ENCODE measurements at places on chromosomes 11 and 22.

DNA sequence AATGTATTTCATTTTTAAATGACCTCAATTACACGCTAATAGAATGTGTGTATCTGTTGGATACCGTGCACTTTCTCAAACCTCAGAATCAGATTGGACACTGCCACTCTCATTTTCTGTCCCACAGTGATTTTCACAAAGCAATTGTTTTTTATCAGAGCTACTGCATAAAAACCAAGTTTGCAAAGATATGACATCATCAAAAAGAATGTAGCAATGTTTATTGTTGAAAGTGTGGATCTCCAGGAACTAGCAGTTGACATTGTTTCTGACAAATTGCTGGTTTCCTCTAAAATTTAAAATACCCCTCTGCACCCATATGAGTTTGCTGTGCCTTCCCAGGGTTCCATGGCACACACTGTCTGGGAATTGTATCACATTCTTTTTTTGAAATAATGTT, 362.7 kb upstream of the DDI1 start:
- no peak for DNase-seq

- no peak for DNase-seq
These were observed 35.9 kb upstream of the PRDM11 start for GRCh38 chr11:45110562-45110961.

- no peak for DNase-seq
These were observed 1125.0 kb downstream of the BRD1 start for GRCh38 chr22:48702573-48703264.

GRCh38 chr11:9850224-9850895, 186.5 kb downstream of the SWAP70 start:
- DNase-seq: no peak

DNA sequence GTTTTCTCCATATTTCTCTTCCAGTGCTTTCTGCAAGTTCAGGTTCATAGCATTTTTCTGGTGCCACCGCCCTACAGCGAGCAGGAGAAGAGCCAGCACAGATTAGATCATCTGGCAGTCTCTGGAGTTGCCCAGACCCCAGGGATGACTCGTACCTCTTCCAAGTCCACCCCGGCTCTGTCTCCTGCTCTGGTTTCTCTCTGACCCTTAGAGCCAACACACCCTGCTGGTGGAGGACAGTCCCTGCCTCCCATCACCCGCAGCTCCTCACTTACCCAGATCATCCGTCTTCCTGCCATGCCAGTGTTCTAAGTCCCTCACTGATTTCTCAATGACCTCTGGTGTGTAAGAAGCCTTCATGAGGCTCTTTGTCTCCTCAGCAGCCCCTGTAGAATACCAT, 28.0 kb downstream of the TST start:
- no peak for DNase-seq

DNA sequence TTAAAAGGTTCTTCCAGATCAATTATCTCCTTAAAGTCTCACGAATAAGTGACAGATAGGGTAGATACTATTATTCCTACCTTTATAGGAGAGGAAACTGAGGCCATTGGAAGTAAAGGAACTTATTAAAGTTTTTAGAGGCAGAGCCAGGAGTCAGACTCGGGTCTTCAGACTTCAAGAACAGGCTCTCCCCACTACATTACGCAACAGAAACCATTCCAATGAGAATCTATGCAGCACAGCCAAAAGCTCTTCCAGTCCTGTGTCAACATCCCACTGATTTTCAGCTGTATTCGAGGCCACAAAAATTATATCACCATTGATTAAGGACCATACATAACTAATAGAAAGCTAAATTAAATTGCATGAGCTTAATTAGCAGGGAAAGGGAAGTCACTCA, 77.4 kb downstream of the RELT start:
- no peak for DNase-seq

- DNase-seq: no peak
These were observed 9.7 kb upstream of the HEPHL1 start for GRCh38 chr11:94011478-94011877.

- no peak for DNase-seq
These were observed 18.6 kb downstream of the NECTIN1 start for GRCh38 chr11:119710417-119710816.

- no peak for DNase-seq
These were observed 381.6 kb upstream of the CADM1 start for GRCh38 chr11:115885535-115886421.

DNA sequence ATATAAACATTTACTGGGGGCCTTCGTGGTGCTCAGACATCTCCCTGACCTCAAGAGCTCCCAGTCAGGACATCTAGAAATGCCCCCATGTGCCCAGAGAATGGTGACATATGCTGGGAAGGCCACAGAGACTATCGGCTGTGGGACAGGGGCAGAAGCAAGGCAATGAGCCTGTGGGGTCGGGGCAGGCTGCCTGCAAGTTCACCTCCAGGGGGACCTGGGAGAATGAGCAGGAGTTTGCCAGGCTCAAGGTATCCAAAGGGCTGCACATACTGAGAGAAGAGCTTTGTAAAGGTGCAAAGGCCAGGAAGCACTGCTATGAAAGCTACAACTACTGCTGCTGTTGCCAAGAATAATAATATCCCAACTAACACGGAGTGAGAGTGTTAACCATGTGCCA, 233.9 kb downstream of the TENM4 start:
- DNase-seq: no peak

DNA sequence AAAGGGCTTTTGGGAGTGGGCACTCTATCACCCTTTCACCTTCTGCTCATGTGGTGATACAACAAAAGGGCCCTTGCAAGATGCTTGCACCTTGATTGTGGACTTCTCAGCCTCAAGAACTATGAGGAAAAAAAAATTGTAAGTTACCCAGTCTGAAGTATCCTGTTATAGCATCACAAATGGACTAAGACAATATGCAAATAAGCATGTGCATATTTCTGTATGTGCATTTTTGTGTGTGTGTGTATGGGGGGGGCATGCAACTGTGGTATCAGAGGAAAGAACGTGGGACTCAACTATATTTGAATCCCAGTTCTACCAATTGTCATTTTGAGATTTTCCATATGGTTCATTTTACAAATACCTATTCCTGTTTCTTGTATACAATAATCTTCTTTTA, 10.9 kb downstream of the JRKL start:
- no peak for DNase-seq

DNA sequence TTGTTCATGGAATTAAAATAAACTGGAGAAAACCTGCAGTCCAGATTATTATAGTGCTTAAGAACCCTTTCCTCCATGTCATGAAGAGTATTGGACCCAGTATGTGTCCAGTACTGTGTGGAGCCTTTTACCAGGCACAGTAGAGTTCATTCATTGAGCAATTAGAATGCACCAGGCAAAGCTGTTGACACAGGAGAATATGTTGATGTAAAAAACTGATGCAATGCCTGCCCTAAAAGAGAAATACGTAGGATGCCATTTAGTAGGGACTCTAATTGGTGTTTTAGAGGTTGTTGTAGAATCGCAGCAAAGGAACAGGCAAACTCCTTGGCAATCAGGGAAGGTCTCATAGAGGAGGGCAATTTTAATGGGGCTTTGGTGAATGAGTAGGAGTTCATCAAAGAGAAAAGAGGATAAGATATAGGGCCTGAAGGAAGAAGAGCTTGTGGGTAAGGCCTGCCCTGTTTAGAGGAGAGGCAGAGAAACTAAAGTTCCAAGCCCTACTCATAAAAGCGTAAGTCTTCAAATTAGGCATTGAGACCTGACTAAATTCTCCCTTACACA, 126.4 kb downstream of the SEZ6L start:
- DNase-seq: no peak

DNA sequence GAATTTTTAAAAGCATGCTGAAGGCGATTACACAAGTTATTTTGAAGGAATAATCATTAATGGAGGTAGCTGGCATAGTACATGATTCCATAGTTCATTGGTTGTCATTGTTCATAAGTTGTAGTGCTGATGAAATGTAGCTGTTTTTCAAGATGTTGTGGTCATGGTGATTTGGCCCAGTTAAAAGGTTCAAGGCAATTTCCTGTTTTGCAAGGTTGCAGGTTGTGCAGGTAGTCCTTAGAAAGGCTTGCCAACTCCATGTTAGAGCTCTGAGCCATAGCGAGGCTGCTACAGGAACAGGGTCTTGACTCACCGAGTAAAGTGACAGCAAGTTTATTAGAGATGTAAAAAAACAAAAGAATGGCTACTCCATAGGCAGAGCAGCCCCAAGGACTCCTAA, 95.8 kb upstream of the CHORDC1 start:
- DNase-seq: no peak

- no peak for DNase-seq
These were observed 12.3 kb upstream of the ARL14EP start for GRCh38 chr11:30310623-30311022.

GRCh38 chr11:132960273-132961078, 571.8 kb downstream of the OPCML start:
- no peak for DNase-seq

DNA sequence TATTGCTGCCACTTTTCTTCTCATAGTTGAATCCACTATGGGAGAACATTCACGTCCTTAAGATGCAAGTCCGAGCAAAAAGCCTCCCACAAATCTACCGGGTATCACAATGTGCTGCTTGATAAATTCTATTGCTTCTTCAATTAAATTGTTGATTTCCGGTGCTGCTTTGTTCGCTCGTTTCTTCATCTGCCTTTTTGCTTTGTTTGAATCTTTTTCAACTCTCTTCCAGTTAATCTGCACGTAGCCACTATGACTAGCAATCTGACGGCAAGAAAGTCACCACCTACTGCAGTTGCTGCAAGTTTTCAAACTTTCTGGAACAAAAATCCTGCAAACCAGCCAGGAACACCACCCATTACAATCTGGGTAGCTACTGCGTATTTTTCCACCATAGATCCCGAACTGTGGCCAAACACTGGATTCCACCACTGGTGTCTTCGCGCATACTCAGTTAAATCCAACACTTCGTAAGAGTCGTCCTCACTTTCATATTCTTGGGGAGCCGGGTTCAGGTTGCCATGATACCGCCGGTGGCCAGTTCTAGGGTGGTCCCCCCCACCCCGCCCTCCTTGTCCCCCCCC, 59.1 kb downstream of the CLMP start:
- DNase-seq: no peak

Measured in adrenal gland (tissue), 19 donors.